Activated naive CD4-positive, alpha-beta T cell treated with anti-CD3 and anti-CD28 coated beads, Interleukin-2, amount 50 U/mL, for 72 hours (primary cell): ENCODE measurements at places on chromosomes 7 and 10.
A peak's percentile ranks its signal among the peaks of the same experiment; 100 is the strongest.

DNA sequence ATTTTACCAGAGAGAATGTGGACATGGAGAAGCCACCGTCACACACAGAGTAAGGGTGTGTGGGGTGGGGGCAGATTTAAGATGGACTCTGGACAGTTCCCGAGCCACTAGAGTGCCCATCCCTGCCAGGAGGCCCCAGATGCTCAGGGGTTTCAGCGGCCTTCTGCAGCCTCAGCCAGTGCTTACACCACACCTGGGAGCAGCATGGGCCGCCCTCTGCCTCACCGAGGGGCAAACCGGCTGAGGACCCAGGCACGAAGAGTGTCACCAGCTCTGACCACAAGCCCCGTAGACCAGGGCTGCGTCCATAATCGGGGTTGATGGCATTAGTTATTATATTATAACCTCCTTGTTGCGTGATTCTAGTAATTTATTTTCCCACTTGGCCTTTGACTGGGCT lies 6.7 kb upstream of the MNX1 start:
- peak; percentile 51 for DNase-seq

- DNase-seq: no peak
Observed at GRCh38 chr7:104980440-104980839, 33.6 kb upstream of the KMT2E start.

DNA sequence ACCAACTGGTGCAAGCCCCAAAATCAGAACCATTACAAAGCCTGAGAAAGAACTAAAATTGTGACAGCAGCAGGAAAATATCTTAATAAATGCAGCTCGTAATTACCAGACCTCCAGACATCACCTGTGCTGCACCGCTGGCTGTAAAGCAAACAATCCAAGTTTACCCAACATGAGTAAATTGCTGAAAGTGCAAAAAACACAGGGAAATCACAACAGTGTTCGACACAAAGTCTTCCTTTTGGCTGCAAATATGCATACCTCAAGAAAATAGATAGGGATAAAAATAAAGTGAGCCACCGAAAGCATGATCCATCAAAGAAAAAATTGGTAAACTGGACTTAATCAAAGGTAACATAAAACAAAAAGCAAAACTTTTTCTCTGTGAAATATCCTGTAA lies 101.7 kb downstream of the SLC16A9 start:
- DNase-seq: no peak

- DNase-seq: no peak
Observed at GRCh38 chr10:12728494-12728893, 273.0 kb downstream of the CCDC3 start.

DNA sequence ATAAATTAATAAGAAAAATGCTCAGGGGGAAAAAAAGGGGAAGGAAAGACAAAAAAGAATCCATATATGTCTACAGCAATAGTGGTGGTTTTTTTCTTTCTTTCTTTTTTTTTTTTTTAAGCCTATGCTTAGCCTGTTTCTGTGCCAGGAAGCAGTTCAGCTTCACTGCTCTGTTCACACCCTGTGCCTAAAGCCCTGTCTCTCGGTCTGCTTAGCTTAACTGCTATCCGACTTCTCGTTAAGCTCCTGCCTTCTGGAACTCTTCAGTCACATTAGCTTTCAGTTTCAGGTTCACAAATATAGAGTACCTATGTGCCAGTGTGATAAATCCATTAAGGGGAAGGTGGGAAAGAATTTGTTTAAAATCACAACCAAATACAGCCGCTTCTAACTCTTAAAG lies 26.5 kb upstream of the NRG3 start:
- DNase-seq: no peak

DNA sequence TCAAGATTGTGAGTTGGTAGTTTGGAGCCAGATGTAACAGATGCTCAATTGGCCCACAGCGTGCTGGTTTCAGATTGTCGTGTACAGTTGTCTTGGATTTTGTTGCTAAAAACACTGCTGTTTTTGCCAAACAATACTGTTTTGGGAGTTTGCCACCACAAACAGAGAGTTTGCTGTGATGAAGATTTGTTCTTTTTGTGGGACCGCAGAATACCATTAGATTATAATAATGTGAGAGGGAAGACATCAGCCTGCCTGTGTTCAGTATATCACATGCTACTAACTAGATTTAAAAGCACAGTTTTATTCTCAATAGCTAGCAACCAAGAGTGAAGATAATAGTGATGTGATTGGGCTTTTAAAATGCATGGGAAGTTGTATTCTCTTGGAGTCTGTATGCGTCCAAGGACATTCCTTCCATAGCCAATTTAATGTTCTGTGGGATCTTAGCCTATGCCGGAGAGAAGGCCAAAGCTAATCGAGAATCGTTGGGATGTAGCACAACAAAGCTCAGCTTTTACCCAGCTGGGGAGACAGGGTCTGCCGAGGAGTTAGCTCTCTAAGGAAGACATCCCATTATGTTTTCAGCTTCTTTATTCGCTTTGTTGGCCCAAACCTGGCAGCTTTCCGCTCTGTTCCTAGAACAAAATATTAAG lies 18.7 kb upstream of the ITGA8 start:
- DNase-seq: no peak

GRCh38 chr10:90916392-90917237 lies 4.3 kb downstream of the ANKRD1 start:
- no peak for DNase-seq

DNA sequence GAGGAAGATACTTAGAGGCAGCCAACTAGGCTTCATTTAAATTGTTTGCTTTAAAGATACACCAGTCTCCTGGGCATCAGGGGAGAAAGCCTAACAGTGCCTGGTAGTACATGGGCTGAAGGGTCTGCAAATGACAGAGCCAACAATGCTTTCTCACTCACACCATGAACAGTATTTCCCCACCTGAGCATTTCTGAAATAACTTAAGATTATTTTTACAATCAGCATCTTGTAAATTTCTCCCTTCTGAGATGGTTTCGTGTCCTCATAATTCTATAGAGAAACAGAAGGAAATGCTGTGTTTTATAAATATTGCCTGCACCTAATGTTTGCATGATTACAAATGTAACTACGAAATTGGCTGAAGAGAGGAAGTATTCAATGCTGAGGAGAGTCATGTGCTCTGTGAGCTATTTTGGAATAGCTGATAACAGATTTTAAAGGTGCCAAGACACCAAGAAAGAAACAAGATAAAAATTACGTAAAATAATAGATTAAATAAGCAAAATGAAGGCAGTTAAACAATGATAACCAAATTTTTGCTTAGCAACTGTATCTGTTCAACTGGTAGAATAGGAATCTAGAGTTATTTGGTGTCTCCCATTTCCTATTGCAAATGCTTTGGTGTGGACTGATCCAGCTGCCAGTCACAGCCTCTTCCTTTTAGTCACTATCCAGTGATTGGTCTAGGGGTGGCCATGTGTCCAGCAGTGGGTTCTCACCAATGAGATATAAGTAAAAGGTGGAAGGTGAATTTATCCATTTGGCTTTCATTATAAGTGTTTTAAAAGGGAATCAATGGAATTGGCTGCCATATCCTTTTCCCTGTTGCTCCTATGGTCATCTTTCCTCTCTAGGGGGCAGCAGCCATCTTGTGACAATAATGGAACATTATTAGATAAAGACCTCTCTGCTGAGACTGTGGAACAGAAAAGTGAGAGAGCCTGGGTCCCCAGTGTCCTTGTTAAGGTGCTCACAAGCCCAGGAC lies 167.9 kb upstream of the SLC26A5 start:
- DNase-seq: no peak

- no peak for DNase-seq
Observed at GRCh38 chr10:4661511-4662255, 164.3 kb upstream of the AKR1E2 start.
